ENCODE measurements at places on chromosomes 16 and 17.

- DNase-seq, result no peak
Measured at GRCh38 chr17:64386412-64387144, 4.1 kb downstream of the PECAM1 start.

- DNase-seq, result no peak
Measured at GRCh38 chr16:26697807-26698206, 368.9 kb upstream of the C16orf82 start.

DNA sequence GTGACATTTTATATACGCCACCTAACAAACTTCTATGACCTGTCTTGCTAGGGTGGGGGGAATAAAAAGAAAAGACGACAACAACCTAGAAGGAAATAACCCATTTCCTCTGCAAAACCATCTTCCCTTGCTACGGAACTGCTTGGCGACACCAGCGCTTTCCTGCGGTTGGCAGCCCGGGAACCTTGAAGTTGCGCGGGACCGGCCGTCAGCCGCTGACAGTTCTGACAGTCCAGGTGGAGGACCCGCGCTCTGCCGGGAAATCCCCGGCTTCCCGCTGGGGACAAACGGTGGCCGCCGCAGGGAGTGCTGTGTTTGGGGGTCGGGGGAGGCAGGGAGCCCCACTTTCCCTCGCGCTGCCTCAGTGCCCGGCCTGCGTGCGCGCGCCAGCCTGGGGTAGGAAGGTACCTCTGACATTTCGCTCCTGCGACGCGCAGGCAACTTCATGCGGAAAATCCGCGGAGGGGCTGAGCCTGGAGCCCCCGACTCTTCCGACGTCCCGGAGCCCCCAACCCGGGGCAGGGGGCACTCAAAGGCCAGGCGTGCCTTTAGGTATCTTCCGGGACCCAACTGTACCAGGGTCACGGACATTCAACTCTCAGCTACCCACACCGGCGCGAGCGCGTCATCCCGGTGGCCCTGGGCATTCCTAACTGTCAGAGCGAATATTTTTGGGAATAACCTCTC, 516 bp downstream of the SLC16A6 start:
- peak; percentile 25 for DNase-seq

DNA sequence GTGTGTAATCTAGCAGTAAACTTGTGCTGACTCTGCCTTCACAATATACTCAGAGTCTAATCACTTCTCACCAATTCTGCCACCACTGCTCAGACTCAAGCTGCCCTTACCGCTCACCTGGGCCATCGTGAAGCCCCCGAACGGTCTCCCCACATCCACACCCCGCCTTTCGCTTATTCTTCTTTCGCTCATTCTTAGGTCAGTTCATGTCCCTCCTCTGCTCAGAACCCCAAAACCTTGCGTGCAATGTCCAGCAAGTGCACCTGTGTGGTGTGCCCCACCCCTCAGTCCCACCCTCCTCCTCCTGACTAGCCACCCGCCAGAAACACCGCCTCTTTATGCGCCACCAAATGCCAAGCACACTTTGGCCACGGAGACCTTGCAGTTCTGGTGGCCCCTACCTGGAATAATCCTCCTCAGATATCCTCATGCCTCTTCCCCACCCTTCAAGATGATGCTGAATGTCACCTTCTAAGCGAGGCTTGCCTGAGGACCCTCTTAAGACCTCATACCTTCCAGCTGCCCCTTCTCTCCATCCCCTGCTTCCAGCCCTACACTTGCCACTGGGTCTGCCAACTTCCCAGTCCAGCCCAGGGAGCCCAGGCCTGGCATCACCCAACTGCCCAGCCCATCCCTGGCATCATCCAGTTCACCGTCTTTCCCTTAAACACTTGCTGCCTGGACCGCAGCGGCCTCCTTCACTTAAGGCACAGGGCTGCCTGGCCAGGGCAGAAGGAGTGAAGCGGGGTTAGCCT, 34.3 kb upstream of the RBFOX3 start:
- DNase-seq, result no peak

- DNase-seq, result no peak
Measured at GRCh38 chr17:69423450-69423849, 9.0 kb downstream of the MAP2K6 start.

DNA sequence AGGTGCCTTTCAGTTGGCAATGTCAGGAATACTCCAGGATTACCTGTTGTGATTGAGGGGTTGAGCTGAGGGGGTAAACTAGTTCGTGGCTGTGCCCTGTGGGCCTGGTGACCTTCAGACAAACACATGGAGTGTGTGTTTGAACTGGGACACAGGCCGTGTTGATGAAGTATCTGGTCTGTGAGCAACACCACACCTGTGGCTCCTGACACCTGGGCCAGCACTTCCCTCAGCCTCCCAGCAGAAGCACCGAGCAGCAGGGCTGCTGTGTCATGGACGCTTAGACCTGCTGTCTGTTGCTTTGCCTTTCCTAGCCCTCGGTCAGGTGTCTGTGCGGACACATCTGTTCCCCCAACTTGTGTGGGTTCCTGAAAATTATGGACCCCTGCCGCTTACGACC, 82.9 kb downstream of the KSR1 start:
- no peak for DNase-seq

DNA sequence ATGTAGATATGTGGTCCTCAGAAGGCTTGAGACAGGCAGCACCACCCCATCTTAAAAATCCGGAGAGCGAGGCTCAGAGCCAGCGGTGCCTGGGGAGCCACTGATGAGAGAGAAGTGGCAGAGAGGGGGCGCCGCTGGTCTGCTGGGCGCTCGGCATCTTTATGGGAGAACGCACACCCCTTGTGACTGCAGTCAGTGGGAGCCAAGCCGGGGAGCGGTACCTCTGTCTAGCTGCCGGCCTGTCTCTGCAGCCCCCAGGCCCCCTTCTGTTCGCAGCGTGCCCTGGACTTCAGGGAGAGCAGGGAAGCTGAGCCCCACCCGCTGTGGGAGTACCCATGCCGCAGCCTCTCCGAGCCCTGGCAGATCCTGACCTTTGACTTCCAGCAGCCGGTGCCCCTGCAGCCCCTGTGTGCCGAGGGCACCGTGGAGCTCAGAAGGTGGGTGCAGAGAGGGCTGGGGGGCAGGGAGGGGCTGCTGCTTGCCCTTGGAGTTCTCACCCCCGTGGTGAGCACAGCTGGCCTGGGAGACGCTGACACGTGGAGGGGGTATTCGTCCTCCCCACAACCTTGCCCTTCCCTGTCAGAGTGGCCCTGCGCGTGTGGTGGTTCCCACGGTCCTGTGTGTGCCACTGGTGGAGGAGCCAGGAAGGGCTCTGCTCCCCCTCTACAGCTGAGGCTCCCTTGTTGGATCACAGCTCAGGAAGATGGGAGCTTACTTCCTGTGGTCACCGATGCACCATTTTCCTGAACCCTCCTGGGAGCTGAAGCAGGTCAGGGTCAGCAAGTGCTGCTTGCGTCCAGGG, 44.8 kb downstream of the PRMT7 start:
- no peak for DNase-seq

GRCh38 chr16:81843243-81843582, 64.1 kb downstream of the PLCG2 start:
- no peak for DNase-seq

DNA sequence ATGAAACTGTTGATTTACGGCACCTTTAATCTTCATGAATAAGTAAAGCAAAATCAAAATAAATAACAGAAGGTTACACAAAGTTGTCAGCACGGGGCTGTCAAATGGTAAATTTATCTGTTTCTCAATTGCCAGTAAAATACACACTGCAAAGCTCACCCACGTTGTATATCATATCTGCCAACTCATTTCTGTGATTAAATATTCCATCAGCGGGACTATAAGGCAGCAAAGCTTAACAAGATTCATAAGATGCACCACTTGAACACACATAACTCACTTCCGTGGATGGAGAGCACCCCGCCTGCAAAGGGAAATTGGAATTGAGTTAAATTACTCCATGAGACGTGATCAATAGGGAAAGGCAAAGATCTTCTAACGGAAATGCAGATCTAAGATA, 280.0 kb downstream of the RBFOX1 start:
- no peak for DNase-seq

- DNase-seq, result no peak
Measured at GRCh38 chr16:867421-868385, 67.2 kb upstream of the GNG13 start.

- no peak for DNase-seq
Measured at GRCh38 chr17:29749045-29749825, 126.5 kb upstream of the CORO6 start.

GRCh38 chr16:65306722-65307121, 184.9 kb upstream of the CDH11 start:
- no peak for DNase-seq

- no peak for DNase-seq
Measured at GRCh38 chr17:5976251-5976650, 93.9 kb upstream of the WSCD1 start.

DNA sequence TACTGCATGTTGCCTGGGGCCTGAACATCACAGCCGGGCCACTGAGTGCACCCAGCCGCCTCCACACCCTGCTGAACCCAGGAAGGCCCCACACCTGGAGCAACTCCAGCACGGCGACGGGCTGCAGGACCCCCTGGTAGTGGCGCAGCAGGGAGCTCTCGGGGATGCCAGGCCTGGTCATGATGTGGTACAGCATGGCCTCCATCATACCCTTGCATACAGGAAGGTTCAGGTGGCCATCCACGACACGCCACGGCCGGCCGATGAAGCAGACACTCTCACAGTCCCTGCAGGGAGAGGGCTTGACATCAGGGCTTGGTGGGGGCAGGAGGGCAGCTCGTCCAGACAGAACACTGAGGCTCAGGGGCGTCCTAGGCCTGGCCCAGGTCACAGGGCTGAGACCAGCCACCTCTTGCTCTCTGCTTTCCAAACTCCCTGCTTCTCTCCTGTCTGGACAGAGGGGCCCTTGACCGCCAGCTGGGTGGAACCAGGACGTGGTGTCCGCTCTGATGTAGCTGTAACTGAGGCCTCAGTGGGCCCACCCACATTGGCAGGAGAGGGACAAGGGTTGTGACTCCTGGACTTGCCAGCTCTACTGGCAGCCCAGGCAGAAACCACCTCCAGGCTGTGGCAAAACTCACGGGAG, 60.3 kb downstream of the IL21R start:
- DNase-seq, result no peak

GRCh38 chr16:89506113-89506504, 2.1 kb upstream of the SPG7 start:
- DNase-seq, result no peak

DNA sequence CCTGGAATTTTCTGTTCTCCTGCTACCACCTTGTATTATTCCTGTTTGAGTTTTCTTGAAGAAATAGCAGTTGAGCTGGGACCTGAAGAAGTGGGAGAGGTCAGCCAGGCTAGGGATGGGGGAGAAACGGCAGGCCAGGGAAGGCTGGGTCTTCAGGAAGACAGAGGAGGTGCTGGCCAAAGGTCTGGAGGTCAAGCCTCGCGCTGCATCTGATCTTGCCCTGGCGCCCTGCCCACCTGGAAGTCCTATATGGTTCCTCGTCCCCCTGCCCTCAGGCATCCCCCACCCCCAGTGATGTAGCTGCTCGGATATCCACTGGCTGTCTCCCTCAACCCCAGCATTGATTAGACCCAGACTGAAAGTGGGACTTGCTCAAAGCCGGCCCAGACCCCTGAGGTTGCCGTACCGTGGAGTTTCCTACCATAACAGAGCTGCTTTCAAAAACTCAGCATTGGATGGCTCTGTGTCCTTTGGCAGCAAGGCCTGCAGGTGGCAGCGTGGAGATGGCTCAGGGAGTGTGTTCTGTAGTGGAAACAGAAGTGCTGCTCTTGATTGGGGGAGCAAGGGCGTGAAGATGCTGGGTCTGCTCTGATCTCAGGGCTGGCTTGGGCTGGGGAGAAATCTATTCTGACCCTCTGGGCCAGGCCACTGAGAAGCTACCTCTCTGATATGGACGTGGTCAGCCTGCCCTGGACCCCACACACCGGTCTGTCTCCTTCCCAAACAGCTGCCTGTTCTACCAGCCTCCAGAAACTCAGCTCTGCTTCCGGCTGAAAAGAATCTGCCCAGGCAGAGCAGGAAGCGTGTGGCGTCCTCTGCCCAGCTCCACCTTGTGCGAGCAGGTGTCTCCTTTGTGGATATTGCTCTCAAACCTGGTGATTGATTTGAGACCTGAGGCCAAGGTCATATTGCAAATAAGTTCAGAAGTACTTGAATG, 107.0 kb upstream of the CACNG5 start:
- peak; percentile 83 for DNase-seq

GRCh38 chr16:4925791-4926190, 11.2 kb downstream of the PPL start:
- DNase-seq, result no peak

- DNase-seq, result no peak
Measured at GRCh38 chr17:31695456-31696090, 163.5 kb downstream of the COPRS start.

DNA sequence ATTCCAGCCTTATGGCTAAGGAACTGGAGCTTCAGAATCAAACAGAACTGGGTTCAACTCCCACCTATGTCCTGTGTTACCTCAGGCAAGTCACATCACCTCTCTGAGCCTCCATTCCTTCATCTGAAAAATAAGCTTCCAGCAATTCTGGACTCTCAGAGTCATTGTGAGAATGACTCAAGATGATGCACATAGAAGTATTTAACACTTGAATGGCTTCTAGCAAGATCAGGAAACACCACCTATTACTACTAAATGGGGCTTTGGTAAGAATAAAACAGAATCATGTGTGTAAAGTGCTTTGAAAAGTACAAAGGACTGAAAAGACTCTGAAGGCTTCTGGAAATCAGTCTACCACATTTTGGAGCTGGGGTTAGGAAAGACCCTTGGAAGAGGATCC, 30.8 kb upstream of the CALB2 start:
- no peak for DNase-seq

GRCh38 chr16:88719267-88719932, 13.1 kb downstream of the CTU2 start:
- no peak for DNase-seq

- no peak for DNase-seq
Measured at GRCh38 chr17:65173284-65173793, 36.2 kb downstream of the RGS9 start.

DNA sequence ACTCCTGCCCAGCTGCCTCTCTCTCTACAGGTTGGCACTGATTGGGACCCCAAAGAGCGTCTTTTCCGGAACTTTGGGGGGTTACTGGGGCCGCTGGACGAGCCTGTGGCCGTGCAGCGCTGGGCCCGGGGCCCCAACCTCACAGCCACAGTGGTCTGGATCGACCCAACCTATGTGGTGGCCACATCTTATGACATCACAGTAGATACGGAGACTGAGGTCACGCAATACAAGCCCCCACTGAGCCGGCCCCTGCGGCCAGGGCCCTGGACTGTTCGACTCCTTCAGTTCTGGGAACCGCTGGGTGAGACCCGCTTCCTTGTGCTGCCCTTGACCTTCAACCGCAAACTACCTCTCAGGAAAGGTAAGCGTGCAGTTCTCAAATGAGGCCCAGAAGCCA, 12.3 kb downstream of the XYLT2 start:
- no peak for DNase-seq

- DNase-seq, result no peak
Measured at GRCh38 chr16:50208460-50208931, 55.4 kb downstream of the TENT4B start.

- DNase-seq, result no peak
Measured at GRCh38 chr17:32382526-32383223, 32.7 kb downstream of the ZNF207 start.

DNA sequence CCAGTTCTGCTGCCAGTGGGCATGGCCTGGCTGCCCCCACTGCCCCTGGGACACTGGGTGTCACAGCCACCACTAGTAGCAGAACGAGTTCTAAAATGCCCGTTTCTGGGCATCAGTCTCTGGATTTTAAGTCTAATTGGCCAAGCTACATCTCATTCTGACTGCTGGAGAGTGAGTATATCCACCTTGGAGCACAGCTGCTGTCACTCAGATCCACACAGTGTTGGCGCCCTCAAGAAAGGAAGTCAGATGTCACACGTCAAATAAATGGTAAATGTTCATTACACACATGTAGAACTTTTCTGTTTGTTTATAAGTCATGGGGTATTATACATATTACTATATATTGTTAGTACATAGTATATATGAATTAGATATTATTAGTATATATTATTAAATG, 19.4 kb downstream of the GNGT2 start:
- DNase-seq, result no peak

Data from NCI-H146 (cell line).